Activated CD4-positive, alpha-beta memory T cell treated with anti-CD3 and anti-CD28 coated beads for 36 hours (primary cell): ENCODE measurements at places on chromosomes 2 and 18.

- peak; percentile 67 for DNase-seq
These were observed 839 bp upstream of the GPR148 start for GRCh38 chr2:130728007-130728454.

GRCh38 chr2:10254373-10255188 is 48.1 kb upstream of the HPCAL1 start:
- DNase-seq = no peak

DNA sequence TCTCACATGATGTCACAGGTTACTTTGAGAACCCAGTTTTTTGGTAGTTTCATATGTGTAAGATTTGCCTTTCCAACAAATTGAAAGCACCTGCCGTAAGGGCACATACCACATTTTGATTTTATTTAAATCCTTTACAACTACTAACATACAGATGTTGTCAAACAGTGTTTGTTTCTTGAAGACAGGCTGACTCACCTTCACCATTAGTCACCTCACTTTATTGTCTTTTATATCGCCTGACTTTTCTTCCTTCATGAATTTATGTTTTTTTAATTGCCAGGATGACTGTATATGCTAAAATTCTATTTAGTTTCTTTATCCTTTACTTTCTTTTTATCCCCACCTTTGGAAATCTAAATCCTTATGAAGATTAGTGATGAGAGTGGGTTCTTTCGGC is 886.7 kb downstream of the SUCLG1 start:
- DNase-seq = no peak

- DNase-seq = no peak
These were observed 19.0 kb downstream of the FAM161A start for GRCh38 chr2:61834893-61835292.

GRCh38 chr2:71578767-71579342 is 125.5 kb downstream of the DYSF start:
- no peak for DNase-seq
